Cortex of kidney (tissue), 1 donor: ENCODE measurements at places on chromosomes 2 and 18.

DNA sequence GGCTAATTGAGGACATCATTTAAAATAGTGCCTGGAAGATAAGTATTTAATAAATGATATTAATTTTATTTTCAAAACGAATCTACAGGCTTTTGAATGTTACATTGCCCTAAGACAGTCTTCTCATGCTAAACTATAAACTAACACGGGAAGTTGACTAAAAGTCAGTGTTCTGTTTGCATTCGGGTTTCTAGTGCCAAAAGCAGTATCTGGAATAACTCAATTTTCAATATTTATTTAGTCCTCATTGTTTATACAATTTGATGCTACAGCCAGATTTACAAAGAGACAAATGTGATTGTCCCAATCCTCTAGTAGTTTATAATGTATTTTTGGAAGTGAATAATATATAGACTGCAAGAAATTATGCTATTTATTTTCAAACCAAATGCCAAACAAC, 429.2 kb downstream of the LRP1B start:
- DNase-seq, result no peak

- DNase-seq, result no peak
Measured at GRCh38 chr2:3956406-3956805, 253.0 kb downstream of the DCDC2C start.

DNA sequence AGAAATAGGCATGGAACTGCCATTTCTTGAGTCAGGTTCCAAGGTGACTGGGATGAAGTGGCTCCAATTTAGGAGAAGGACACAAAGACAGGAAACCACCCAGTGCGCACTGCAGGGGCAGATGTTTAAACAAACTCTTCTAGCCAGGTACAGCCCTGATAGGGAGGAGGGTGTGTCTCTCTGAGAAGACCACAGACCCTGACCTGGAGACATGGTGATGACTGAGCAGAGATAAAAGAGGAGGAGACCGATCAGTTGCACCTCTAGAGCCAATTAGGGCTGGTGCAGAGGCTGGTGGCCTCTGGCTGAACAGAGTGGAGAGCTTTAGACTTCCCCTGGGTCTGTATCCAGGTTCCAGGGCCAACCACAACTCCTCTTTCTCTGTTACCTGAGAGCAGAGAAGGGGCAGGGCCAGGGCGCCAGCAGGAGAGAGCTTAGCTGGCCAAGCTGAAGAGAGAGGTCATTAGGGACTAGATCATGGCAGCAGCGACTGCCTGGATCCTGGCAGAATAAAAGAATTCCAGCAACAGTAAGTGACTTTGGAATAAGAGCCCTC, 5.4 kb upstream of the SPOPL start:
- DNase-seq, result no peak

DNA sequence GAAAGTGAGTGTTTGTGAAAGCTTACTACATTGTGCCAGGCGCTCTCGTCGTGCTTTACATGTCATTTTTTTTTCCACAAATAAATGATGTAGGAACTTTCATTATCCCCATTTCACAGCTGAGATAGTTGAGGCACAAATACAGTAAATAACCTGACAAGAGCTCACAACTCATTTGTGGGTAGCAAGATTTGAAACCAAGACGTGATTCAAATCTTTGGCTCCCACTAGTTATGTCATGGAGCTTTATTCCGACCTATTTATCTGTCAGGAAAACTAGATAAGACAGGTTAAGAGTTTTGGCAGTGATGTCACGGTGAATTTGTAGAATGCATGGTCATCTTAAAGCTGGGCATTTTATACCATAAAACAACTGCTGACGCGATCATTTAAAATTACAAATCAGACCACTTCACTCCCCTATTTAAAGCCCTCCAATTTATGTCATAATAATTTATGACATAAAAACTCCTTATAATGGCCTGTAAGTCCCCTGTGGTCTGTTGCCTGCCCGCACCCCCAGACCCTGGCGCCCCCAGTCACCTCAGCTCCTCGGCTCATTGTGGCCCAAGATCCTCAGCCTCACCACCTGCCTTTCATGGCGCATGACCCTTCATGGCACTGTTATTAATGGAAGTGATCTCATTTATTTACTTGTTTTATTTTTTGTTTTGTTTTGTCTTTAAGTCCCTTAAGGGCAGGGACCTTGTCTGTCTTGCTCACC, 678 bp upstream of the ZNF24 start:
- no peak for DNase-seq

DNA sequence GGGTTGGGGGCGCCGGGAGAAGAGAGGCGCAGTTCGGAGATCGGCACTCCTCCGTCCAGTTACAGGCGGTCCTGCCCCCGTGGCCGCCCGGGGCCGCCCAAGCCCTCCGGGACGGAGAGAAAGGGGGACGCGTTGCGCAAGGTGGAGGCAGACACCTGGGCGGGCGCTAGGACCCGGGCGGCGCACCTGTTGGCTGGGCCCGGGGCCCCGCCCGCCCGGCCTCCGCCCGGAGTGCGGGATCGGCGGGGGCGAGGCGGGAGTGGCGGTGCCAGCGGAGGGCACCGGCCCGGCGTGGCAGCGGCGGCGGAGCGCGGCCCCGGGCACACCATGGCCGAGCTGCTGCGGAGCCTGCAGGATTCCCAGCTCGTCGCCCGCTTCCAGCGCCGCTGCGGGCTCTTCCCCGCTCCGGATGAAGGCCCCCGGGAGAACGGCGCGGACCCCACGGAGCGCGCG, at the start of gene SGPP2:
TSS of gene SGPP2 (plus strand) at position 268 of the 453 bp plus-strand sequence. CDS start at position 328, 60 bp downstream.
- no peak for DNase-seq

DNA sequence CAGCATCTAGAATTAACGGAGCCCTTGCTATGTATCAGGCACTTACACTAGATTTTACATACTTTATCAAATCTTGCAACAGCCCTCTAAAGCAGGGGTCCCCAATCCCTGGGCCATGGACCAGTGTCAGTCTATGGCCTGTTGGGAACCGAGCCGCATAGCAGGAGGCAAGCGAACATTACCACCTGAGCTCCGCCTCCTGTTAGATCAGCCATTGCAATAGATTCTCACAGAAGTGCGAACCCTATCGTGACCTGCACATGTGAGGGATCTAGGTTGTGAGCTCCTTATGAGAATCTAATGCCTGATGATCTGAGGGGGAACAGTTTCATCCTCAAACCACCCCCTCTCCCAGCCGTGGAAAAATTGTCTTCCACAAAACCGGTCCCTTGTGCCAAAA, 13.4 kb downstream of the DNAJB2 start:
- no peak for DNase-seq

GRCh38 chr2:37244017-37244416, 12.6 kb downstream of the NDUFAF7 start:
- DNase-seq, result no peak

- no peak for DNase-seq
Measured at GRCh38 chr2:159157361-159158209, 128.9 kb downstream of the WDSUB1 start.

DNA sequence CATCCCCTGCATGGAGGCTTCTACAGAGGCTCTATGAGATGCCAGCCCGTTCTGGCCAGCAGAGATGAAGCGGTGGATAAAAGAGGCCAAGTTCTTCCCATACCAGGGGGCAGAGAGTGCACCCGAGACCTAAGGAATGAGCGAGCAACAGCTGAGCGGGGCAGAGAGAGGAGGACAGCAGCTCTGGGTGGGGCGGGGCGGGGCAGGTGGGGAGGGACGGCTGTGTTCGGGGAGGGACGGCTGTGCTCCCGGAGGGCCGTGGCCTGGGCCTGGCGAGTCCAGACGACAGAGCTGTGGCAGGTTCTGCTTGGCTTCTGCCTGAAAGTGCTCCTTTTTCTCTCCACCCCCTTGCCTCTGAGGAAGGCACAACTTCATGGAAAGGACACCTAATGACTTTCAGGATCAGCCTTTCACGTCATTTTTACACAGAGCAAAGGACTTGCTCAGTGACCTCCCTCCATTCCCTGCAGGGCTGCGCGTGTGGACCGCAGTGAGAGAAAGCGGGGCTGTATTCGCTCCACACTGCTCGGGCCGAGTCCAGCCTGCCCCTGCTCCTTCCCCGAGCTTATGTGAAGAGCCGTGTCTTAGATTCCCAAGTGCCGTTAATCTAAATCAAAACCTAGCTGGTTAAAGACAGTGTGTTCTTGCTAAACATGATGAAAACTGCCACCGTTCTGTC, 232.9 kb downstream of the HDAC4 start:
- DNase-seq, result no peak

GRCh38 chr2:158755310-158756087, 39.6 kb upstream of the DAPL1 start:
- DNase-seq, result no peak

- DNase-seq, result no peak
Measured at GRCh38 chr2:228624733-228625132, 443.2 kb upstream of the SPHKAP start.

- no peak for DNase-seq
Measured at GRCh38 chr2:174778085-174778981, 14.1 kb upstream of the CHRNA1 start.

GRCh38 chr2:65075176-65075575, 19.0 kb downstream of the CEP68 start:
- no peak for DNase-seq

DNA sequence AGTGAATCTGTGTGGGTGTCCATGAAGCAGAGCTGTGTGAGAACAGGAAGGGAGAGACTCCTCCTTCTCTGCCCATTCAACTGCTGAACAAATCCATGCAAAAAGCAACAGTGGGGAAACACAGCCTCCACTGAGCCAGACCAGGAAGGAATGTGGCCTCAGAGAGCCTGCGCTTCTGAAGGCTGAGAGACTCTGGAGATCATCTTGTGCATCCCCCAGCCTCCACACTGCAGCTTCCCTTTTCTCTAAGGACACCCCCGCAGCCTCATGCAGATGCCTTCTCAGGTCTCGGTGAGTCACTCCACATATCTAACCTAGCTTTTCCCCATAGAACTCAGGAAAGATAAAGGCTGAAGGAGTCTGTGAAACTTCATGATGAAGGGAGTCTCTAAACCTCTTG, 402.9 kb downstream of the TNS1 start:
- DNase-seq, result no peak

DNA sequence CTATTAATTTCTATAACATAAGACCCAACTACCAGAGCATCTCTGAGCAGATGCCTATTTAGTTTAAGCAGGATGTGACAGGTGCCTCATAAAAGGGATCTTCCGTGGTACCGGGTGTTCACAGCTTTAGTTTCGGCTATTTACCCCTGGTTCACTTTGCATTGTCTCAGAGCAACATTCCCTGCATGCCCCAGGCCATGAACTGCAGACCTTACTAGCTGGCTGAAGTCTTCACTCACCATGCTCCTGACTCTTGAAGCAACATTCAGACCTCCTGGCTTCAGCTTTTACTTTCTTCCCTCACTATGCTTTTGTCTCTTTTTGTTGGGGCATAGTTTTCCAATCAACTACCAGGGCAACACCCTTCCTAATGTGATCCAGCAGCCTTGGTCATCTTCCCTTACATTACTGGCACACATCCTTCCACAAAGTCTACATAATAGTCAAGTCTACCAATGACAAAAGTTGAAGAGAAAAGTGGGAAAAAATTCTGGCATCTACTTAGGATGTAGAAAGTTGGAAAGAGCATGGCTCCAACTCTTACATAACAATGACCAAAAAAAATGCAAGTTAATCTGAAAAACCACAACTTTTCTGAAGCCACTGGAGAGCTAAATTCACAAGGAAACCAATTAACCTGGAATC, 99.2 kb downstream of the SESTD1 start:
- DNase-seq, result no peak

DNA sequence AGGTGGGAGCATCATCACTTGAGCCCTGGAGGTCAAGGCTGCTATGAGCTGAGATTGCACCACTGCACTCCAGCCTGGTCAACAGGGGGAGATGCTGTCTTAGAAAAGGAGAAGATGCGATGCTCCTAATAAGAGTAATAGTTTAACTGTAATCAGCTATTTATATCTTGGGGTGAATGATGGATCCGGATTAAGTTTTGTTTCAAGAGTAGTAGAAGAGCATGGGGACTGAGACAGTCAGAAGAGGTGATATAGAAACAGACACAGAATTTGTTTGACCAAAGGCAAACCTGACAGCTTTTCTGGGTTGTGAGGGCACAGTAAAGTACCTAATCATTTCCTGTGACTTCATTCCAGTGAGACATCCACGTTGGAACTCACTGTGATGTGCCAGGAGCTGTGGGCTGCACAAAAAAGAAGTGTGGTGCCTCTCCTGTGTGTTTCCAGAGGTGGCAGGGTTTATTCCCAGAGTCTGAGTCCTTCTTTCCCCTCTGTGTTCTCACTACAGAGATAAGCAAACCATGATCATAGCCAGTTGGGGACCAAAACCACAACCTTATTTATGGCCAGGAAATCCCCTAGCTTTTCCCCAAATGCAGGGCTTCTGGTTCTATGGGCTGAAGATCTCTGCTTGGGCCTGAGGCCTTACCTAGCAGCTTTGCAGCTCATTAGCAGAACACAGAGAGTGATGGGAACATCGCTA, 113.7 kb downstream of the XRCC5 start:
- DNase-seq, result no peak

- no peak for DNase-seq
Measured at GRCh38 chr18:60984510-60984909, 348.7 kb upstream of the CDH20 start.

DNA sequence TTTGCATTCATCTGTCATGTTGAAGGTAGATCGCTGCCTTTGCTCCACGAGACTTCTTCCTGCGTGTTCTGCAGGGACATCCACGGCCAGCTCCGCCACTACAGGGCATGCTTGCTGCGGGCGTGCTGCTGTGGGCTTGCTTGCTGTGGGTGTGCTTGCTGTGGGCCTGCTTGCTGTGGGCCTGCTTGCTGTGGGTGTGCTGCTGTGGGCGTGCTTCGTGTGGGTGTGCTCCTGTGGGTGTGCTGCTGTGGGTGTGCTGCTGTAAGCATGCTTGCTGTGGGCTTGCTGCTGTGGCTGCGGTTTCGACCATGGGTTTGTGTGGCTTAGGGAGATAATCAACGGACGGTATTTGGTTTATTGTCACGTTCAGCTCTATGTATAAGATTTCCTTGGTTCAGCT, 161.3 kb upstream of the NFATC1 start:
- no peak for DNase-seq

DNA sequence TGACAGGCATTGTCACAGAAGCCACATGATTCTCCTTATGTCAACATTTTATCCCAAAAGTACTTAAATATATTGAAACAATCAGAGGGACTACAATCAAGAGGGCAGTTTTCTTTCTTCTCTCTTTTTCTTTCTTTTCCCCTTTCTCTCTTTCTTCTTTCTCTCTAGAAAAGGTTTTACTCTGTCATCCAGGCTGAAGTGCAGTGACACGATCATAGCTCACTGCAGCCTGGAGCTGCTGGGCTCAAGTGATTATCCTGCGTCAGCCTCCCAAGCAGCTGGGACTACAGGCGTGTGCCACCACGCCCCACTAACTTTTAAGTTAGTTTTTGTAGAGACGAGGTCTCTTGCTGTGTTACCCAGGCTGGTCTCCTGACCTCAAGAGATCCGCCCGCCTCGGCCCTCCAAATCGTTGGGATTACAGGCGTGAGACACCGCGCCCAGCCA, 1.0 kb upstream of the PRKD3 start:
- DNase-seq, result no peak

DNA sequence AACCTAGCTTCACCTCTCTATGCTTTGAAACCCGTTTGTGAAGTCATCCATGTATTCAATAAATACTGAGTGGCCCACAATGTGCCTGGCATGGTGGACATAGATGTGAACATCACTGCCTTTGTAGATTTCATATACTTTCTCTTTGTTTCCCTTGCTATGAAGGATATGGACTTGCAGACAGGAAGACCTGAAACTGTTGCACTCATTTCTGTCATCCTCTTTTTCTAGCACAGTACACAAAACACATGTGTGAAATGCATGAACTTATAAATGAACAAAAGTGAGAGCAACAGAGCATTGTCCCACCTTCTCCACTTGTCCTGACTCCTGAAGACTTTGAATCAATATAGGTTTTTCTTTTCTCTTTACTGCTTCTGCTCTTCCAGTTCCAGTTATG, 249.4 kb upstream of the LINC00305 start:
- DNase-seq, result no peak

GRCh38 chr2:11812466-11813248, 66.2 kb downstream of the LPIN1 start:
- no peak for DNase-seq

GRCh38 chr2:24164416-24164973, 10.4 kb upstream of the FAM228A start:
- no peak for DNase-seq
